Lung microvascular endothelial cell (primary cell): ENCODE measurements at places on chromosomes 2 and 18. TPM values are rescaled to one million over a fixed set of nuclear protein-coding genes. Genes with fewer than 3 reads are reported as not detected.
A peak's percentile ranks its signal among the peaks of the same experiment; 100 is the strongest.

DNA sequence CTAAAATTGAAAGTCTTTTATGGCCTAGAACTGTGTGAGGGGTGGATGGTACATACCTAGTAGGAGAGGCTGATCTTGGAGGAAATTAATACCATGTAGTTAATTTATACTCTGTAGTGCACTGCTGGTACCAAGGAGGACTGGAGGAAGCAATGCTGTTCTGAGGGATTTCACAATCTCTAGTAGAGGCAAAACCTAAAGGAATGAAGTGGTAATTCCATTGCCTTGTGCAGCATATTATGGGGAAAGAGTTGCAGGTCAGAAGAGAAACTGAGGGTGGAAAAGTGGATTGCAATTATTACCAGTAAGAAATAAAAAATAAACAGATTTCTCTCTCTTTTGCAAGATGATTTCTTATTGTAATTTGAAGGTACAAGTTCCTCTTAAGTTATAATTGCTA, 2.2 kb downstream of the ABI2 start:
- no peak for DNase-seq

DNA sequence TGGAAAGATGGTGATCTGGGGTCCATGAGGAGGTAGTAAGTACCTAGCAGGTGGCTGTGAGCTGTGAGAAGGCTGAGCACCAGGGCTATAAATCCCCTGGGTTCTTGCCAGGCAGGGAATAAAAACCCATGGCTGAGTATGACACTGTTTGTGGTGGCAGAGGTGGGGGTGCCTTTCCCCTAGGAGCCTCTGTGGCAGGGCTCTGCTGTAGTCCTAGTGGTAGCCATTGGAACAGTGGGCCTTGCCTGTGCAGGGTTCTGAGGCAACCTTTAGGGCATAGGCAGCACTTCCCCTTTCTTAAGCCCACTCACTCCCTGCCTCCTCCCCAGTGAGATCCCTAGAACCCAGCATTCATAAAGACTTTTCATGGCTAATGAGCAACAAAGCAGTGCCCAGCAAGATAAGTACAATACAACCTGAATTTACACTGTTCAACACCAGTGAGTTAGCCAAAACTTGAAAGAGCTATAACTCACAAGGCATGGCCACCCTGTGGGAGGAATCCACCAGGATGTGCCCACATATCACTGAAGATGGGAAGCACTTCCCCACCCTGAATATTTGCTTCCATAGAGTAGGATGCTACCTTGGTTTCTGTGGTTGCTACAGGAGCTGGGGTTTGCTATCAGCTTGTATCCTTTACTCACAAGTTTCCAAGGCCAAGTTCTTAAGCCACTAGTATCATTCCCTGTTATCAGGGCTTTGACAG, 100.9 kb upstream of the NEUROD1 start:
- no peak for DNase-seq

- no peak for DNase-seq
Measured at GRCh38 chr2:11597538-11598225, 63.8 kb downstream of the GREB1 start.

DNA sequence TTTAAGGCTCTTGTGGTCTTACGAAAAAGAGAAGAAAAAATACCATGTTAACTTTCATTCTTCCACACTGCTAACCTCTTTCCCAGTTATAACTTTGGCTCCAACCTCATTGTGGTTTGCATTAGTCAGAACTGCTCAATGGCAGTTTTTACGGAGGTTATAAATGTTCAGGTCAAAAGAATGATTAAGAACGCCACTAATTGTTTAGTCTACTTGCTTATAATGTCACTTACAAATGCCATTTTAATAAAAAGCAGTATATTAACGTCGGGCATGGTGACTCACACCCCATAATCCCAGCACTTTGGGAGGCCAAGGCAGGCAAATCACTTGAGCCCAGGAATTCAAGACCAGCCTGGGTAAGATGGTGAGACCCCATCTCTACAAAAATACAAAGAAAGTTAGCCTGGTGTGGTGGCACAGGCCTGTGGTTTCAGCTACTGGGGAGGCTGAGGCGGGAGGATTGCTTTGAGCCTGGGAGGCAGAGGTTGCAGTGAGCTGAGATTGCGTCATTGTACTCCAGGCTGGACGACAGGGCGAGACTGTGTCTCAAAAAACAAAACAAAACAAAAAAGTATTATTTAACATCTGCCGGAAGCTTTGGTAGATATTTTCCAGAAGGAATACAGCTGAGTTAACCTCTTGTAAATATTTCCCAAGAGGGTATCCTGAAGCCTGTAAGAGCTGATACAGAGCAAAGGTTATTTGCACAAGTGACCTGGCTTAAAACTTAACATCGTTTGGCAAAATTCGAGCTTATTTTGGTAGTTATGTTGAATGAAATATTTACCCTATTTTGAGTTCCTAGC, 5.1 kb downstream of the AGPS start:
- peak; percentile 70 for DNase-seq

- peak; percentile 36 for DNase-seq
Measured at GRCh38 chr18:10284540-10285282, 169.7 kb upstream of the APCDD1 start.

DNA sequence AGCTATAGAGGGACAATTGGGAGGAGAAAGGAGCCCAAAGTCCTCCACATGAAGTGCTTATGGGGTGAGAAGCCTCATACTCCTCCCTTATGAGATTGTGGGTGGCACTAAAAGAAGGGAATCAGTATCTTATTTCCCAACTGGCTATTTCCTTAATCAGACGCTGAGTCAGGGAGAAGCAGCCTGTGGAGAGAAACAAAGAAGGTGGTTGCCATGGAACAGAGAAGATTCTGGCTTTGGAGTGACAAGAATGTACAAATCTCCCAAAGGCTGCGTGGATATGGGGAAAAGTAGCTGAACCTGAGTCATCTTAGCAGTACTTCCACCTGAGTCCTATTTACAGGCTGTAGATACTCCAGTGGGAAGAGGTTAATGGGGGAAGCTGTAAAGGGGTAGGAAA, 115.8 kb upstream of the CWC22 start:
- no peak for DNase-seq

GRCh38 chr2:105840933-105841332, 96.2 kb downstream of the NCK2 start:
- DNase-seq = no peak

DNA sequence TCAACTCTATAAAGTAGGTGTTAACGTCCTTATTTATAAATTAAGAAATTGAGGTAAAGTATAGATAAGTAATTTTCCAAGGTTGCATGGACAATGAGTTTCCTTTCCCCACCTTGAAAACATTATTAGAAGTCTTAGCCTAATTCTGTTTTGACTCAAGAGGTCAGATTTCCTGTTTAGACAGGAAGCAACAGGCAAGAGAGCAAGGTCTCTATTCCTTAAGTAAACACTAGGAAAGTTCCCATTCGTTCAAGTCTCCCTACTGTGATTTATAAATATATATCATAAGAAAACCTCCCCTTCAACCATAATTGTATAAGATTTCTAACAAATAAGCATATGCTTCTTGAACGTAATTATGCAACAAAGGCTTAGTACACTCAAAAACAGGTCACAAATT, 40.3 kb downstream of the CLASP1 start:
- no peak for DNase-seq

DNA sequence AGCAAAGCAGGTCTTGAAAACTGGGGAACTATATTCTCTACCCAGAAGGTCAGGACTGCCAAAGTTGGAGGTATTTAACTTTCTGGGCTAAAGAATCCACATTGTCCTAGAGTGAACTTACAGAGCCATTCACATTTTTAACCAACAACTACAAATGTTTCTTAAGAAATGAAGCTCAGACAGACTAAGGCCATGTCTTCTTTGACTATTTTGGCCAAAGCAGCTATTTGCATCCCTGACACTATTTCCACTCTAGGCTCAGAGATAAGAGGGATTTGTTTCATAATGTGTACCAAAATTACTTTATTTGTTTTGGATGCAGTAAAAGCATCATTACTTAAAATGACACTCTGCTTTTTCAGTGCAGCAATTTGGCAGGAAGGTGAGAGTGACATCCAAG, 18.1 kb downstream of the PID1 start:
- DNase-seq = no peak

DNA sequence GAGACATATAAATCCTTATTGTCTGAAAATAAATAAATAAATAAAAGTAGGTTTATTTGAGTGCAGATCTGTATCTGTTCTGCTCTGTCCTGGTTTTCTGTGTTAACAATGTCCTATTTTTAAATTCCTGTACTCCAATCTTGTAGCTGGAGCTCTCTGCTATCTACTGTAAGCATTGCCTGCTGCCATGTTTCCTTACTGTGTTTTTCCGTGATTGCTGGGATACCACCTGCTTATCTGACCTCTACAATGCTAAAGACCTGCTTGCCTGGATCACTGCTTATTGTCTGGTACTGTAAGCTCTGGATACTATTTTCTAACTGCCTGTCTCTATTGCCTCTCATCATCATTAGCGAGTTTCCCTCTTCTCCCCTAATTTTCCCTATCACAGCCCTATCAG, 11.6 kb downstream of the PTPN4 start:
- DNase-seq = peak; percentile 30

Gene IL1B
- total RNA-seq = 0.22 TPM in 1 of 2 replicates, not detected in the other

Gene FKBP7
- 16.1 and 19.0 TPM in 2 replicates for total RNA-seq

Gene DDX1
- 61.5 and 61.7 TPM in 2 replicates for total RNA-seq

Gene DOCK10
- 2.0 and 8.5 TPM in 2 replicates for total RNA-seq

Gene TMEM247
- not detected in 2 replicates for total RNA-seq

Gene KCTD1
- total RNA-seq = 5.0 and 5.9 TPM in 2 replicates

Gene PJVK
- total RNA-seq = 0.20 and 0.44 TPM in 2 replicates

Gene EN1
- total RNA-seq = not detected in 2 replicates

Gene ADGRF3
- under 0.01 TPM in 2 replicates for total RNA-seq
